ENCODE measurements at places on chromosomes 4 and X. TPM values are rescaled to one million over a fixed set of nuclear protein-coding genes. Genes with fewer than 3 reads are reported as not detected.
A peak's percentile ranks its signal among the peaks of the same experiment; 100 is the strongest.

DNA sequence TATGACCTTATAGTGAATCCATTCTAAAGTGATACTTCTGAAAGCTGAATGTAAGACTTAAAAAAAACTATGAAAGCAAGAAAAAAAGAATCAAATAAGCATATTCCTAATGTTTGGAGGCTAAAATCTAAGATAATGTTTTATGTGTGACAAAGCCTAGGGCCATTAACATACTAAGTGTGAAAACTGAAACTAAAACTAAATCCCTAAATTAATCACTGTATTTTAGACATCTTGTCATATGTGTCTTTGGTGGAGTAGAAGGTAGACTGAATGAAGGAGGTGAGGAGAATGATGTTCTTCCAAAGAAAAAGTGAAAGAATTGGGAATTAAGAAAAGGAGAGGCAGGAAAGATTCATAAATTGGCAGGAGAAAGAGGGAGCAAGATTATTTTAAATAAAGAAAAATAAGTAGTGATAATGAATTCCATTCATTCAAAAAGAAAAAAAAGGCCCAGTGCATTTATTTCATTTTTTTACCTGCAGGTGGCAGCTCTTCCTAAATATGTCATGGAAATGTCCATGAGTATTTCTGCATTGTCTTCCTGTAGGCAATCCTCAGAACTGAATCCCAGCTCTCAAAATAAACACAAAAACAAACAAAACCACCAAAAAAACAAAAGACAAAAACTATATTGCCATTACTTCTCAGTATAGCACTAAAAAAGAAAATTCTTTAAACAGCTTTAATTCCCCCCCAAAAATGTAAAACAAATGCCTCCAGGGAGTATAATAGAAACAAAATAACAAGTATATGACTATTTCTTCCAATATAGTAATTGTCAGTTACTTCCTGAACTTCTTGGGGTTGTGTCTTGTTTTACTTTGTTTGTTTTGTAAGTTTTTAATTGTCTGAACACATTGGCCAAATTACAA is 17.0 kb upstream of the AP1AR start:
- no peaks in the 10 kb centered on the region for H3K36me3 ChIP-seq
- no peak overlapping the region for H3K27ac ChIP-seq
- DNase-seq, result no peak
- H3K4me3 ChIP-seq, result no peak overlapping the region

DNA sequence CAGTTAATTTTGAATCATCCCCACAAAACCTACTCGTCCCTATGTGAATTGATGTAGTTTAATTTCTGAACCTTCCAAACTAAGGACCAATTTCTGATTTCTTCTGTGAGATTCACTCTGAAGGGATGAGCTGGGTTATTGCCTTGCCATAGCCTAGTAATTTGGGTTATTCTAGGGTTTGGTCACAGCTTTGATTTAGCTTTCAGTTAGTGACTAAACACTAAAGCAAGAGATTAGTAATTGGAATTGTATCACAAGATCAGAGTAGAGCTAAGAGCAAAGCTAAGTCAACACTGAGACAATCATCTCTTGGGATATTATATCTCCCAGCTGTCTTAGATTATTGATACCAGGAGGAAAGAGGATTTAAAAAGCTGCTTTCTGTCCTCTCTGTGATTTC is 588.0 kb downstream of the CCSER1 start:
- H3K27ac ChIP-seq, result no peak overlapping the region
- no peaks in the 10 kb centered on the region for H3K36me3 ChIP-seq
- DNase-seq, result no peak
- no peak overlapping the region for H3K4me3 ChIP-seq

- no peaks in the 10 kb centered on the region for H3K36me3 ChIP-seq
- H3K27ac ChIP-seq, result no peak overlapping the region
- no peak for DNase-seq
- H3K4me3 ChIP-seq, result no peak overlapping the region
- H3K27me3 ChIP-seq, result no peaks in the 10 kb centered on the region
- no peaks in the 10 kb centered on the region for H3K4me1 ChIP-seq
Observed at GRCh38 chr4:11791797-11792196, 363.1 kb upstream of the HS3ST1 start.

DNA sequence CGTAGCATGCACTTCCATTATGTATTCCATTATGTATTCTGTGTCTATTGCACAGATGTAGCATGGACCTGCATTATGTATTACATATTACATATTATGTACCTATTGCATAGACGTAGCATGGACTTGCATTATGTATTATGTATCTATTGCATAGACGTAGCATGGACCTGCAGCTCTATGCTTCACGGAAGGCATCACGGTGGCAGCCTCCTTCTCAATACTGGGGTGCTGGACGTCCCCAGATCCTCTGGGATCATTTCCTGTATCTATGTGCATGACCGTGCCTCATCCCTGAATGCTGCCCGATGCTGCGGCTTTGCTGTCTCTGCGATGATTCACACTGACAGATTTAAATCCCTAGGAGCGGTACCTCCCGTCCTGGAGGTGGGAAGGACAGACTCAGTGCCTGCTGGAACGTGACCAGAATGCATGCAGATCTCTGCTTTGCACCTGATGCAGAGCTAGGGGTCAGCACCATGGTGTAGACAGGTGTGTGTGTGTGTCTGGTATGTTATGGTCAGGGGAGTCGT is 317.5 kb downstream of the DHRSX start:
- H3K4me1 ChIP-seq, result peaks cover 13% of the 10 kb centered on the region
- no peak for DNase-seq
- H3K4me3 ChIP-seq, result no peak overlapping the region

DNA sequence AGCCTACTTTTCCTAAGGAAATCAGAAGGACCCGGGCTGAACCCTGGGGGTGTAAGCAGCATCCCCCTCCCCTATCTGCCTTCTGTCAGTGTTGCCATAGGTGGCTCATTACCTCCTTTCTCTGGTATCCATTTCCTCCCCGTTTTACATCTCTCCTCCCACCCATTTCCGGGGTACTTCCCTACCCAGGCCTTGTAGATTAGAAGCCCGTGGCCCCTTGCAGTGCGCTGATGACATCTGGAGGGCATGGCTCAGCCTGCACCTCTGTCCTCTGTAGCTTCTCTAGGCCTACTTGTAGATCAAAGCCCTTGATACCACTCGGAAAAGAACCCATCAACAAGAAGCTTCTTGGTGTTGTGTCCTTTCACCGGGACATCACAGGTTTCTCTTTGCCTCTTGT is 71.8 kb downstream of the NBDY start:
- H3K4me1 ChIP-seq, result no peaks in the 10 kb centered on the region
- H3K27ac ChIP-seq, result no peak overlapping the region
- H3K4me3 ChIP-seq, result no peak overlapping the region
- H3K36me3 ChIP-seq, result peaks cover 4% of the 10 kb centered on the region
- H3K27me3 ChIP-seq, result no peaks in the 10 kb centered on the region

Gene S100P
- 80.8 TPM for total RNA-seq

DNA sequence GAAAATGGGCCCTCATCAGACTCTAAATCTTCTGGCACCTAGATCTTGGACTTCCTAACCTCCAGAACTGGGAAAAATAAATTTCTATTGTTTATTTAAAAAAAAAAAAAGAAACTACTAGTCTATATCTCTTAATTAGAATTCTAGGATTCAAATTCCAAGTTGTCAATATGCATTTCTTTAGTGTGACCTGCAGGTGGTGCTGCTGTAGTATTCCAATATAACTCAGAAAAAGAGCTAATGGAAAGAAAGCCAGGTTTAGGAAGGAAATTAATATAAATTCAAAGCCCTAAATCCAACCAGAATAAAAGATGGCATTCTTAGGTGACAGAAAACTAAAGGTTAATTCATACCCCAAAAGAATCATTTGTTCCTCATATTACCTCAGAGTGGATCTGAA is 80.0 kb upstream of the NALF2 start:
- peaks cover 12% of the 10 kb centered on the region for H3K27me3 ChIP-seq
- DNase-seq, result no peak
- H3K36me3 ChIP-seq, result no peaks in the 10 kb centered on the region
- no peaks in the 10 kb centered on the region for H3K4me1 ChIP-seq
- H3K4me3 ChIP-seq, result no peak overlapping the region

Gene DCAF12L1
- total RNA-seq, result 0.56 TPM

Gene NXF3
- total RNA-seq, result 0.19 TPM

DNA sequence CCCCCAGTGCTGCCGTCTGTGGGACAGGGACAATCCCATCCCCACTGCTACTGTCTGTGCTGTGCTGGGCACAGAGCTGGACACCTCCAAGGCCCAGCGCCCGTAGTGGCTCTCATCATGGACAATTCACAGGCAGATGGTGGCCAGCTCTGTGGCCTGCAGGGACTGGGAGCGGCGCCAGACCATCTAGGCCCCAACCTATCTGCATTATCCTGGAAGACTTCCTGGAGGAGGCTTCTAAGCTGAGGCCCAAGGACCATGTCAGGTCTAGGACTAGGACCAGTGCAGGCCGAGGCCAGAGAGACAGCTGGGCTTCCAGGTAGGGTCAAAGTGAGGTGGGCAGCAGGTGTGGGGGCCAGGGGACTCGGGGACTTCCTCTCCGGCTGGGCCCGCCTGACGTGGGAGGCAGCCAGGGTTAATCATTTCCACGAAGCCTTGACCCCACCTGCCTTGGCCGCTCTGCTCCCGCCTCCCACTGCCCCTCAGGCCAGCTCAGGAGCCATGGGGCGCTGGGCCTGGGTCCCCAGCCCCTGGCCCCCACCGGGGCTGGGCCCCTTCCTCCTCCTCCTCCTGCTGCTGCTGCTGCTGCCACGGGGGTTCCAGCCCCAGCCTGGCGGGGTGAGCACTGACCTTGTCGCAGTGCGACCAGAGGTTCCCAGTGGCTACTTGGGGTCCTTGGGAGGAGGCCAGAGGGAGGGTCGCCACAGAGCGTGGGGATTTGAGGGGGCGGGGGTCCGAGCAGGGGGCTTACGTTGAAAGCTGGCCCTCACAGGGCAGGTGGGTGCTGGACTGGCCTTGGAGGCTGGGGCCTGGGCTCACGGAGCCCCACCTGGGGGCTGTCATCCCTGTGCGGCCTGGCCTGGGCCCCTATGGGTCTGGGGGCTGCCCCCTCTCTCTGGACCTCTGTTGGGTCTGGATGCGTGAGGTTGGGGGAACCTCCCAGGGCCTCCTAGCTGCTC is at the start of gene HGFAC:
HGFAC (plus strand) TSS at position 468 of the 959 bp plus-strand sequence; CDS start at position 502, 34 bp downstream.
- no peaks in the 10 kb centered on the region for H3K4me1 ChIP-seq
- no peaks in the 10 kb centered on the region for H3K27me3 ChIP-seq
- no peaks in the 10 kb centered on the region for H3K36me3 ChIP-seq
- H3K4me3 ChIP-seq, result no peak within 1 kb of the TSS
- no peak for DNase-seq

Gene VCX
- not detected for total RNA-seq

GRCh38 chr4:81555489-81555888 is 83.8 kb upstream of the RASGEF1B start:
- DNase-seq, result no peak
- no peak overlapping the region for H3K27ac ChIP-seq
- H3K27me3 ChIP-seq, result no peaks in the 10 kb centered on the region
- no peaks in the 10 kb centered on the region for H3K36me3 ChIP-seq

GRCh38 chr4:22031423-22031822 is 82.9 kb upstream of the KCNIP4 start:
- no peak overlapping the region for H3K27ac ChIP-seq
- no peaks in the 10 kb centered on the region for H3K4me1 ChIP-seq
- no peak overlapping the region for H3K4me3 ChIP-seq
- H3K27me3 ChIP-seq, result no peaks in the 10 kb centered on the region

GRCh38 chr4:111633663-111634266 is 511.5 kb upstream of the FAM241A start:
- H3K36me3 ChIP-seq, result no peaks in the 10 kb centered on the region
- H3K27ac ChIP-seq, result no peak overlapping the region
- no peak overlapping the region for H3K4me3 ChIP-seq
- H3K27me3 ChIP-seq, result peaks cover 44% of the 10 kb centered on the region
- DNase-seq, result no peak

DNA sequence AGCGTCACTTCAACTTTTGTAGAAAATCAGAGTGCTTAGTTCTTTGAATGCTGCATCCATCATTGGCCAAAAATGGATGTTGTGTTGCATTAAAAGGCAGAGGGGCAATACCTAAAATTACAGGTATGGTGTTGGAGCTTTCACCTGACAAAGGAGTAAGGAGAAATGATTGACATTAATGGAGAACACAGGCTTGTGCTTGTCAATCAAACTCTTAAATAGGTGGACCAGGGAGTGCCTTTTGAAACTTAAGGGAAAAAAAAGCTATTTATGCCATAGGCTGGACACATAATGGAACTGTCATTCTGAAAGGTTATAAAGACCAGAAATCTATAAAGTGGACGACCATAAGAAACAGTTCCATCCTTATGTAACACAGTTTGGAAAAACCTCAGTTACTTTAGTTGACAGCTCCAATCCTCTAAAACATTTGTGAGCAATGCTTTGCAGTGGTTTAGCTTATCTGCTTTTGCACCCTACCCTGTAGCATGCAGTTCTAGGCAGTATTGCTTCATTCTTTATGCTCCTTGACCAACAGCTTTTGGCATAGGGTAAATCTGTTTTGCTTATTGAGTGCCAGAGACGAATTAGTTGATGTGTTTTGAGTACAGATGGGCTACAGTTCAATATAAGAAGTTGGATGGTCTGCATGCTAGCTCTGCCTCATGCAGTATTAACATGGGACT is 2.4 kb downstream of the HADH start:
- H3K4me3 ChIP-seq, result peak overlapping the region; percentile 93
- H3K4me1 ChIP-seq, result peaks cover 33% of the 10 kb centered on the region
- H3K27ac ChIP-seq, result no peak overlapping the region
- peaks cover 15% of the 10 kb centered on the region for H3K36me3 ChIP-seq
- H3K27me3 ChIP-seq, result peaks cover 13% of the 10 kb centered on the region

Gene PPEF1
- 1.6 TPM for total RNA-seq

GRCh38 chr4:77104791-77105540 is 29.2 kb upstream of the CCNI start:
- no peak overlapping the region for H3K4me3 ChIP-seq
- H3K36me3 ChIP-seq, result no peaks in the 10 kb centered on the region
- peaks cover 14% of the 10 kb centered on the region for H3K4me1 ChIP-seq
- peaks cover 3% of the 10 kb centered on the region for H3K27me3 ChIP-seq

Gene PDE5A
- 23.9 TPM for total RNA-seq

Gene MAGEA6
- total RNA-seq, result not detected

GRCh38 chrX:142089193-142089592 is 115.9 kb downstream of the MAGEC2 start:
- no peak for DNase-seq
- no peaks in the 10 kb centered on the region for H3K27me3 ChIP-seq
- H3K27ac ChIP-seq, result no peak overlapping the region
- no peaks in the 10 kb centered on the region for H3K36me3 ChIP-seq
- H3K4me1 ChIP-seq, result no peaks in the 10 kb centered on the region
- no peak overlapping the region for H3K4me3 ChIP-seq

DNA sequence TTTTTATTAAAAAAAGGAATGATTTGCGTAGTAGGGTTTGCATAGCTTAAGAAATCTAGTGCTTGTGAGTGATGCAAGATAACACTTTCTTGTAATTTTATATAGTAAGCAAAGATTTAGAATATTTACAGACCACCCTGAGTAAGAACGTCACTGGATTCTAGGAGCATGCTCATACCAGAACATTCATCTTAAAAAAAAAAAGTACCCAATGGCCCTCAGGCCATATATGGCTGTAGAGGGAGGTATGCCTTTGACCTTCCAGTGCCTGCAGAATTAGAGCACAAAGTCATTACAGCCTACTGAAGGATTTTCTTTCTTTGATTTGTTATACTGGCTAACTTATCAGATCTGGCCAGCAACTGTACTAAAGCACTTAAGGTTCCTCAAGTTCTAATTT is 236.3 kb upstream of the GYPA start:
- peaks cover 24% of the 10 kb centered on the region for H3K4me1 ChIP-seq
- no peaks in the 10 kb centered on the region for H3K27me3 ChIP-seq
- DNase-seq, result no peak
- no peak overlapping the region for H3K27ac ChIP-seq
